Endodermal cell (in vitro differentiated cells): ENCODE measurements at places on chromosomes 1 and 21. TPM values are rescaled to one million over a fixed set of nuclear protein-coding genes. Genes with fewer than 3 reads are reported as not detected.
A peak's percentile ranks its signal among the peaks of the same experiment; 100 is the strongest.

GRCh38 chr21:42463861-42464515 is 32.0 kb downstream of the RSPH1 start:
- DNase-seq, result peak; percentile 82

GRCh38 chr21:42763581-42764442 is 110.4 kb downstream of the PDE9A start:
- no peak for DNase-seq

DNA sequence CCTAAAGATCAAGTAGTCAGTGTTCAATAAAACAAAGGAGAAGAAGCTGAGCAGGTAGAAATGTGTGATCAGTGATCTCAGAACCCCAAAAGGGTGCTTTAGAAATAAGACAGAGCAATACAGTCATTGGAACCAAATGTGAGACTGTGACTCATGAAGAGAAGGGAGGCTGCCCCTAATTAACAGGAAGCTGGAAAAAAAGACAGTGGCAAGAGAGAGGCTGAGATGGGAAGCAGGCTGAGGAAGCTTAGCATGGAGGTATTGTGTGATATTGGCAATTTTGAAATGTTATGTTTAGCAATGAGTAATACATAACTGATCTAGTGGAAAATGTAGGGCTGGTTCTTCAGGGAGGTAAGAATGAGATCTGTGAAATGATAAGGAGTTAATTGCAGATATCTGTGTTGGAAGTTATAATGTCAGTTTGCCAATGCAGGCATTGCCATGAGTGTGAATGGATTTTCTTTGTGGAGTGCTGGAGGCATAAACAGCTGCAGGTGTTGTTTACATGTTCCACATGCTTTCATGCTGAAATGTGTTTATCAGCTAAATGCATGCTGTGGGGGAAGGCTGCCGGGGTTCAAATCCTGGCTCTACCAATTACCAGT is 90.6 kb upstream of the CACNA1E start:
- DNase-seq, result peak; percentile 12

DNA sequence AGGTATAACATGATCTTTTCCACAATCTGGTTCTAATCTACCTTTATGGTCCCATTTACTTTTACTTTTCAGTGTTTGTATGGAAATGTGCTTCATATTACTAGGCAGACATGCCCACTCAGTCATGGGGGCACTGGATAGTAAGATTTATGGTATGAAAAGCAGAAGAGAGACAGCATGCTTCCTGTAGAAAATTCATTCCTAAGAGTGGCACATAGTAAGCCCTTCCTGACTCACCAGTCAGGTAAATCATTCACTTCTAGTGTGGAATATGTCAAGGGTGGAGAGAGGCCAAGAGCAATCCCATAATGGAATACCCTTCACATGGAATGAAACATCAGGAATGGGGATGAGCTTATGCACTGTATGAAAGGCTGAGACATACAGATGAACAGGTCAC is 49.5 kb upstream of the BCL10 start:
- no peak for DNase-seq

DNA sequence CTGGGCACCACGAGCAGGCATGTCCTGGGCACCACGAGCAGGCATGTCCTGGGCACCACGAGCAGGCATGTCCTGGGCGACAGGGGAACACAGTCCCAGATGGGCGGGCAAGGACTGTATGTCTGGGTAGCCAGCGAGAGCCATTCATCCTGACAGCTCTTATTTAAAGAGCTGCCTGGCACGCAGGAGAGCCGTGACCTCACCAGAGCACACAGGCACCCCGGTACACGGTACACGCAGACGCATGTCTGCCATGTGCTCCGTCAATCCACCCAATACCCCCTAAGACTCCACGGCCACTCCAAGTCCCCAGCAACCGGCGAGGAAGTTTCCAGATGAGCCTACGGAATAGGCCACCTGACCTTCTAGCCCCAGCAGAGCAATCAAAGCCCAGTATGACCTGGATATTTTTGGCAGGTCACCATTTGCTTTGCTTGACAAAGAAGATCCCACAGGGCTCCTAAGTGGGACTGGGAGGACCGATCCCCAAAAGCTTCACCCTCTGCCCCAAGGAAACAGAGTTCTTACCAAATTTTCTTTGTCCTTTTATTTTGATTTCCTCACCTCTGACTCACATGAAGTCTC is 51.7 kb downstream of the CASZ1 start:
- DNase-seq, result no peak

GRCh38 chr1:59766227-59766855 is 48.4 kb upstream of the HOOK1 start:
- no peak for DNase-seq

CD101 gene
- 0.73 to 2.7 TPM (median 1.4 TPM) in 3 replicates for total RNA-seq

LYPD8 gene
- not detected in 3 replicates for total RNA-seq

NCAM2 gene
- 0.36 to 1.2 TPM (median 0.69 TPM) in 3 replicates for total RNA-seq
